ENCODE measurements at places on chromosomes 6 and 20. TPM values are rescaled to one million over a fixed set of nuclear protein-coding genes. Genes with fewer than 3 reads are reported as not detected.

Gene ME1
- total RNA-seq, result 30.2 TPM

Gene C20orf141
- total RNA-seq, result not detected

Gene SMLR1
- 2.8 TPM for total RNA-seq

Gene HLA-DOB
- 0.69 TPM for total RNA-seq

Gene LATS1
- total RNA-seq, result 31.9 TPM

Gene HFE
- 19.1 TPM for total RNA-seq

Gene GID8
- 32.9 TPM for total RNA-seq

Gene CST5
- total RNA-seq, result not detected

Gene AURKA
- 4.6 TPM for total RNA-seq

Gene COL11A2
- 0.66 TPM for total RNA-seq

Gene TMX4
- total RNA-seq, result 70.2 TPM

Gene SLX4IP
- 11.3 TPM for total RNA-seq

Gene SIGLEC1
- 8.2 TPM for total RNA-seq

Gene PRRT1
- total RNA-seq, result 3.7 TPM

Gene FAM209B
- total RNA-seq, result 0.32 TPM

Gene ANGPT4
- 0.20 TPM for total RNA-seq

Gene CENPQ
- total RNA-seq, result 3.5 TPM

Gene BPIFB1
- total RNA-seq, result 0.78 TPM

Gene TMEM74B
- total RNA-seq, result 2.0 TPM

Gene OLIG3
- not detected for total RNA-seq

Gene BIRC7
- total RNA-seq, result 0.14 TPM

Gene LRRC73
- 7.0 TPM for total RNA-seq

Gene PI3
- not detected for total RNA-seq

Gene TCF21
- 10.9 TPM for total RNA-seq

Gene OR12D3
- total RNA-seq, result not detected

Gene HTR1B
- 0.58 TPM for total RNA-seq

Gene LY6G6F
- total RNA-seq, result not detected

Gene WFDC2
- total RNA-seq, result 144 TPM

Gene GRIK2
- 1.2 TPM for total RNA-seq

Gene SOBP
- total RNA-seq, result 11.0 TPM

Gene NKAIN2
- 0.29 TPM for total RNA-seq

Gene DLK2
- 0.37 TPM for total RNA-seq

Gene HLA-B
- total RNA-seq, result 1,432 TPM

Gene ATP5F1E
- total RNA-seq, result 60.1 TPM

Gene POLR1C
- 33.8 TPM for total RNA-seq

Gene SLC35D3
- total RNA-seq, result not detected

All from mucosa of gallbladder (tissue), 1 donor.